ENCODE measurements at places on chromosomes 11 and 22. TPM values are rescaled to one million over a fixed set of nuclear protein-coding genes. Genes with fewer than 3 reads are reported as not detected.

GRCh38 chr11:70764356-70764905 lies 366.1 kb downstream of the CTTN start:
- ATAC-seq: no peak

- no peak for ATAC-seq
Measured at GRCh38 chr22:47285981-47286380, 523.5 kb downstream of the TBC1D22A start.

- ATAC-seq: no peak
Measured at GRCh38 chr22:47011131-47011858, 248.8 kb downstream of the TBC1D22A start.

DNA sequence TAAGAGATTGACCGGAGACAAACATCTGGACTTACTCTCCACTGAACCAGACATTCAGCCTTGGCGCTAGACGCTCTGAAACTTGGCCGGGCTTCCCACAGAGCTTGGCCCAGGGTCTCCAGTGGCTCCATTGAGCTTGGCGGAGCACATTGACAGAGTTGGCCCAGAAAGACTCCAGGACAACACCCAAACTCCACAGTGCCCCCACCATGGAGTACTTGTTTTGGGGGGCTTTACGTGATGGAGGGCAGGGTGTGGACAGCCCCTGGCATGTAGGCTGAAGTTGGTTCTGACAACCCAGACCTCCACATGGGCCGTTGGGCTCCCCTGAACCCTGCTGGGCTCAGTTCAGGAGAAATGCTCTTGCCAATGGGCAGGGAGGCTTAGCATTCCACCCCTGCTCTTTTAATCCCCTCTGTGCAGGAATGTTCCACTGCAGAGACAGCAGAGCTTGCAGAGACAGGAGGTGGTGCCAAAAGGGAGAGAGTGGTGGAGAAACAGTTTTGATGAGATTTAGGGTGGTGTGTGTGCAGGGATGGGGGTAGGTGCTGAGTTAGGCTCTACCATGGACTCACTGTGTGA lies 102.4 kb upstream of the TIMP3 start:
- no peak for ATAC-seq

The MMP8 gene
- total RNA-seq: not detected

GRCh38 chr11:129803533-129803932 lies 12.1 kb upstream of the TMEM45B start:
- ATAC-seq: no peak
